ENCODE measurements at places on chromosomes 3 and 15.
A peak's percentile ranks its signal among the peaks of the same experiment; 100 is the strongest.

GRCh38 chr3:63679186-63679585 lies 26.7 kb downstream of the SNTN start:
- DNase-seq: no peak

DNA sequence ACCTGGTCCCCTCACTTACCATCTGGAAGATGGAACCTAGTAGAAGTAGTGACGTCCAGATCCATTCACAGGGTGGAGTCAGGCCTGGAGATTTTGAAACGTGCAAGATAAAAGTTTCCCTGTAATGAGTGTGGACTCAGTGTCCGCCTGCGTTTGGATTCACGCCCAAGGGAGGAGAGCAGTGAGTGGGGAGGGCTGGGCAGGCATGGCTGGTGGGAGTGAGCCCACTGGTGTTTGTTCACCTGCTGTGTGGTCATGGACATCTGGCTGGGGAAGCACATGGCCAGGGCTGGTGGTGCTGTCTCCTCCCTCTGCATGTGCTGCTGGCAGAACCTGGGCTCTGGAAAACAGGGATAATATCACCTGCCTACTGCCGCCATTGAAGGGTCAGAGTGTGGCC lies 37.0 kb downstream of the RLBP1 start:
- DNase-seq: no peak

DNA sequence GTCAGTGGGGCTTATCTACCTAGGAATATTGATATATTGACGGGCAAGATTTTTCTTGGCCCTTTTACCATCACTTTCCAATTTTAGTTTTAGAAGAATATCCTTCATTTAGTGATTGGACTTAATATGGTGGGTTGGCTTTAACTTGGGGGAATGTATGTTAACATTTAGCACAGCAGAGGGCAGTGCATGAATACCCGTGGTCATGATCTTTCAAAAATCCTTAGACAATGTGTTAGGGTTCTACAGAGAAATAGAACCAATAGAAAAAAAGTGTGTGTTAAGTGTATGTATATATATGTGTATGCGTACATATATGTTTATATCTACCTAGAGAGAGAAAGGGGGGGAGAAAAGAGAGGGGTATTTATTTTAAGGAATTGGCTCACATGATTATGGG lies 36.9 kb downstream of the GPR171 start:
- no peak for DNase-seq

GRCh38 chr3:129563850-129564535 lies 21.0 kb downstream of the H1-8 start:
- DNase-seq: no peak

DNA sequence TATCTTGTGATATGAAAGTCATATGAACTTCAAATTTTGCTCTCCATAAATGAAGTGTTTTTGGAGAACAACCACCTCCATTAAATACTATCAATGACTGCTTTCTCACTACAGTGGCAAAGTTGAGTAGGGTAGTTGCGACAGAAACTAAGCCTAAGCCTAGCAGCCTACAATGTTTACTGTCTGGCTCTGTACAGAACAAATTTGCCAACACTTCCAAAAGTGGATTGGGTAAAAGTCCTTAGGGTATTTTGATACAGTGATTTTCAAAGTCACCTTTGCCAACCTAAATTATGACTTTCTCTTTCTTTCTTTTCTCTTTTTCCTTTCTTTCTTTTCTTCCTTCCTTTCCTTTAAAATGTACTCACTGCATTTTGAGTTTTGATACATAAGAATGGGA lies 142.6 kb downstream of the PLCL2 start:
- no peak for DNase-seq

DNA sequence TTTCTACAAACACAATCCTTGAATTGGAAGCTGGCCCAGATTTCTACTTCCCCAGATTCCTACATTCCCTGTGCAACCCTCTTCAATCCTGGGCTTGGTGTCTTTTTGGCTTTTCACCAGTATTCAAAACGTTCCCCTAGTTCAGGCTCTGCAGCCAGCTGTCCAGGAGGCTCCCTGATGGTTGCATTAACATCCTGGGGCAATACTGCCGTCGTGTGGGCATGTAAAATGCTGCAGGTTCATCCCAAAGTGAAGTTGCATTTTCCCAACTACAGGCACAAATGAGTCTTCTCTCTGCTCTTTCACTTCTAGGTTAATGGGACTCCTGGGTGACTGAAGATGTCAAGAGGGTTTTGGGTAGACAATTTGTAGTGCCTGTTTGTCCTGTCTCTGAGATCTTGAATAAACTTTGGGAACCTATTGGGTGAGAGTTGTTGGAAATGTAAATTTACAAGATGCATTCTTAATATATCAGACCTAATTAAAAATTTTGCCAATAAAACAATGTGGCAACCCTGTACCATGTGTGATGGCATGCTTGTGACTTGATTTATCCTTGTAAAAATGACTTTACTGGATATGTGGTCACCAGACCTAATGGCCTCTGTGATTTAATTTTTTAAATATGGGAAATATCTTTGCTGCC lies 28.6 kb downstream of the SOX14 start:
- peak; percentile 15 for DNase-seq

DNA sequence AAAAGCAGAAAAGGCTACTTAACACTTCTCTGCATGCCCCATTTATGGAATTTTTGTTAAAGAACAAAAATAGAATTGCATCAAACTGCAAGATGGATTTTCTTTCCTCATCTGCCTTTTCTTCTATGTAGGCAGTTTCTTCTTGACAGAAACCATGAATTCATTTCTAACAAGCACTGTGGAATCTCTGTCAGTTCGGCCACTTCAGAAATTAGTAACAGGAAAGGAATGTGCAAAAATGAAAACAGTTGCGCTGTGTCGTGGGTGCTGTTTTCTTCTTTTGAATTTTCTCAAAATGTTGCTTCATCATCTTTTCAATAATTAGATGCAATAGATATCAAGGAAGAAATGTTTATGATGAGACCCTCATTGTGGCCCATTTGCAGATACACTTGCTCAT lies 151.6 kb downstream of the FOXB1 start:
- DNase-seq: no peak

DNA sequence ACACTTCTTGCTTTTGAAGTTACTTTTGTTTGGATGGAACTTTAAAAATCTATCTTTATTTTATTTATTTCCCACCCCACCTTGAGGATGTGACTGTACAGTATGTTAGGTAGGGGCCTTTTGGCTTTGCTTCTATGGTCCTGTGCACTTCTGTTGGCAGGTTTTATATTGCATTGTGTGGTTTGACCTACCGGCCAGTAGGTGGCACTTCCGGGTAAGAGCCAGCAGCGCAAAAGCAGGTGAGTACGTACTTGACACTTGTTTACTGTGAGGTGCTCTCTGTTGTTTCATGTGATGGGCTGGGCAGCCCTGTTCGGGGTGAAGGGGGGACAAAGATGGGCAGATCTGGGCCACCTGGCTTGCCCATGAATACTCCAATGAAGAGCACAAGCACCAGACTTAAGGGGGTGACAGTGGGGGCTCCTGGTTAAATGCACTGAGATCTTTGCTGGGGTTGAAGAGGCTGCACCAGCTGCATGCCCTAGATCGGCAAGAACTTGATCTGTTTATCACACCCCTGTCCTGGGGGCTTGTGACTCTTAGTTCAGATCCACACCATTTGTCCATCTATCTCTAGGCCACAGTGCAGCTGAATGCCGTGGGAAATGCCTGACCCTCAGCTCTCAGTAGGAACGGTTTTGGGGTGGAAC lies 131.6 kb downstream of the NLGN1 start:
- peak; percentile 31 for DNase-seq

DNA sequence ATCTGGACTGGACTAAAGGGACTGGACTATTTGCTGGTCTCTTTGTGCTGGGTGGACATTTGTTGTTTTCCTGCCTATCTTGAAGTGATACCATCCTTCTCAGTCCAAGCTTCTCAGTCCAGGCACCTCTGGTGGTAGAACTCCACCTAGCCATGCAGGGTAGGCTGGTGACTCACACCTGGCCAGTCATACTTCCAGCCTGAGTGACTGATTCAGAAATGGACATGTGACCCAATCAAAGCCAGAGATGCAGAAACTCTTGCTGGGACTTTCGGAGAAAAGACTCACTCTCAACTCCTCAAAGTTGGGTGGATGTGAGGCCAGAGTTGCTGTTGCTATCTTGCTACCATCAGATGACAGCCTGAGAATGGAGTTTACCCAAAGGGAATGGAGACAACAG lies 5.6 kb upstream of the ASB14 start:
- DNase-seq: no peak

GRCh38 chr3:40096661-40097111 lies 212.8 kb upstream of the EIF1B start:
- DNase-seq: peak; percentile 90

- no peak for DNase-seq
Measured at GRCh38 chr3:169112153-169112892, 551.2 kb downstream of the MECOM start.

GRCh38 chr3:72241525-72241924 lies 456.6 kb upstream of the PROK2 start:
- DNase-seq: no peak

DNA sequence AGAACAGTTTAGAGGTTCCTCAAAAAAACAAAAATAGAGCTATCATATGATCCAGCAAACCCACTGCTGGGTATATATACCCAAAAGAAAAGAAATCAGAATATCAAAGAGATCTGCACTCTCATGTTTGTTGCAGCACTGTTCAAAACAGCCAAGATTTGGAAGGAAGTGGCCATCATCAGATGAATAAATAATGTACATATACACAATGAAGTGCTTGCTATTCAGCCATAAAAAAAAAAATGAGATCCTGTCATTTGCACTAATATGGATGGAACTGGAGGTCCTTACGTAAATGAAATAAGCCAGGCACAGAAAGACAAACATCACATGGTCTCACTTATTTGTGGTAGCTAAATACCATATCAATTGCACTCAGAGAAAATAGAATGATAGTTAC lies 58.4 kb downstream of the SCAPER start:
- no peak for DNase-seq

DNA sequence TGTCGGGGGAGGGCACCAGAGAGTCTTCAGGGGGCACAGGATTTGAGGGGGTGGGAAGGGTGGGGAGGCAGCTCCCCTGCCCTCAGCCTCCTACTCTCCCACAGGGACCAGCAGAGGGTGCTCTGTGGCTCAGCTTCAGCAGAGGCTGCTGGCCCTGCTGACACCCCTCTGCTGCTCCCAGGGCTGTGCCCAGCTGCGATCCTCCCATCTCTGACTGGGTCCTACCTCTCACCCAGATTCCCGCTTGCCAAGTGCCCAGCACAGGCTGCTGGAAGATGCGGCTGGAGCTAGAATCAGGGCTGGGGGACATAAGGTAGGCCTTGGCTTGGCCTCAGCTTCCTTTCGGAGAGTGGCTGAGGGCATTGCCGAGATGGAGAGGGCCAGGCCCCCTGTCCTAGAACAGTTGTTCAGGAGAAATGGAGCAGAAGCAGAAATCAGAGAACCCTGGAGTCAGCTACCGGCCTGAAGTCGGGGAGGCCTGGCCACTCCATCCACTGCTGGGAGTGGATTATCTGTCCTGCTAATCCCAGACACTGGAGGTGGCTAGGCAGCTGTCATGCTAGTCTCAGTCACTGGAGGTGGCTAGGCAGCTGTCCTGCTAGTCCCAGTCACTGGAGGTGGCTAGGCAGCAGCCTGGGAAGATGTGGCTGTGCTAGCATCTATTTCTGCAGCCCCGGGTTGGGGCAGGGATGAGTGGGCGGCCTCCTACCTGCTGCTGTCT lies 3.9 kb downstream of the GRM2 start:
- peak; percentile 16 for DNase-seq

GRCh38 chr15:80152180-80152895 lies 461 bp upstream of the FAH start:
- DNase-seq: peak; percentile 88

DNA sequence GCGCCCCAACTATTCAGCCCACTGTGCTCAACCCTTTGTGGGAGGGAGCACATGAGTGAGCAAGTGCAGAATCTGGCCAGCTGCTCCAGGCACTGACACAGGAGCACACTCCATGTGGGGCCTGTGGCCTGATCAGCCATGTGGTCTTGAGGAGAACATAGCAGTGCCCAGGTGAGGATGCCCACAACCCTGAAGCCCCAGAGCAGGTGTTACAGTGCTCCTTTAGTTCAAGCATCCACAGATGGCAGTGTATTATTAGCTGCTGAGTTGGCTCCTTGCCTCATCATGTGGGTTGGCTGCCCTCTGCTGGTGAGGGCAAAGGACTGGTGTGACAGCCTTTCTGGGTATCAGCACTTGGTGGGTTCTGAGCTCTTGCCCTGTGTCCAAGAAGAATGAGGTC lies 1588.2 kb downstream of the SI start:
- DNase-seq: peak; percentile 46

- DNase-seq: no peak
Measured at GRCh38 chr3:63968612-63969350, 54.5 kb downstream of the PSMD6 start.

- DNase-seq: no peak
Measured at GRCh38 chr3:194174980-194175379, 39.0 kb downstream of the HES1 start.

- DNase-seq: no peak
Measured at GRCh38 chr3:114143817-114144216, 35.0 kb downstream of the DRD3 start.
